ENCODE measurements at places on chromosomes 6 and 20.

- no peak for DNase-seq
These were observed 8.4 kb downstream of the SDC4 start for GRCh38 chr20:45339799-45340198.

DNA sequence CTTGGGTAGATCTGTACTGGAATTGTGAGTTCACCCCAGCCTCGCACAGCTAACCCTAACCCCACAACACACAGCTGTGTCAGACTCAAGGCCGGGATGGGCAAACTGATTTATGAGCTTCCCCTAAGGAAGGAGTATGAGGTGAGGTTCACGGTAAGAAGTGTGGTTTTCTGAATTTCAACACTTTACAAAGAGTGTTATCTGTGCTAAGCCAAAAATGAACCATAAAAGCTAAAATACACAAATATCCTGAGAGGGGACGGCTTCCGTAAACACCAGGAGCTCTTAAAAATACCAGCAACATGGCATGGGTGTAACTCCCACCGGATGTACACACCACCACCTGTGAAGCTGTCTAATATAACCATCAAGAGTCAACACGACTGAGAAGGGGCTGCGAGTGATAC, 101.2 kb downstream of the ATP9A start:
- DNase-seq = no peak

- DNase-seq = no peak
These were observed 14.0 kb downstream of the PLAGL1 start for GRCh38 chr6:143993965-143994646.

- no peak for DNase-seq
These were observed 24.6 kb downstream of the USP45 start for GRCh38 chr6:99490608-99491007.

- DNase-seq = no peak
These were observed 76.2 kb downstream of the SLC24A3 start for GRCh38 chr20:19288636-19289035.

- no peak for DNase-seq
These were observed 53.9 kb downstream of the ADNP start for GRCh38 chr20:50877232-50877743.

DNA sequence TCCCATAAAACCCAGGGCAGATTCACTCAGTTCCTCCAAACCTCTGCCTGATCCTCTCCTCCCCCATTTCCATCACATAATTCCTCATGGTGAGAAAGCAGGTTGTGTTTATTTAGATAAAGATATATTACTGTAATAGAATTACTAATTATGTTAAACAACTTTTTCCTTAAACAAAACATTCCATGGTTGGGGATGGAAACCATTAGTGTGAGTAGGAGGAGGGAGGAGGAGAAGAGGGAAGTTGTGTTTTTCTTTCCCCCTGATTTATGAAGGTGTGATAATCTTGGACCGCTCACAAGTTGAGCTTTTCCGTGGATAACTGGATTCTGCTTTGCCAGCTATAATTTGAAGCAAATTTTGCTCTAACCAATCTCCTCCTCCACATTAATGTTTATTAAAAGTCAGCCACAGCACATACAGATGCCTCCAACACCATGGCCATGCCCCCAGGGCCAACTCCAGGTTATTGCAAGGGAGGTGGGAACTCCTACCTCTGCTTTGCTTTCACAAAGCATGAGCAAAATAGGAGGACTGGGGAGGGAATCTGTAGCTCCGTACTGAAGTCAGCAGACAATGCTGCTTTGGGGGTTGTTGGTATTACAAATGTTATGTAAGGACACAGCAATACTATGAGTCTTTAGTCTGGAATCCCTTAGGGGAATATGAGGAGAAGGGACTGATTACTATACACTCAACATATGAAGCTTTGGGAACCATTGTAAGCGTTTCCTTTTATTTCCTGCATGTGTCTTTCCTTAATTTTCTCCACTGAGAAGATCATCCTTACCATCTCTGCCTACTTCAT, 542.0 kb downstream of the DHX35 start:
- no peak for DNase-seq

DNA sequence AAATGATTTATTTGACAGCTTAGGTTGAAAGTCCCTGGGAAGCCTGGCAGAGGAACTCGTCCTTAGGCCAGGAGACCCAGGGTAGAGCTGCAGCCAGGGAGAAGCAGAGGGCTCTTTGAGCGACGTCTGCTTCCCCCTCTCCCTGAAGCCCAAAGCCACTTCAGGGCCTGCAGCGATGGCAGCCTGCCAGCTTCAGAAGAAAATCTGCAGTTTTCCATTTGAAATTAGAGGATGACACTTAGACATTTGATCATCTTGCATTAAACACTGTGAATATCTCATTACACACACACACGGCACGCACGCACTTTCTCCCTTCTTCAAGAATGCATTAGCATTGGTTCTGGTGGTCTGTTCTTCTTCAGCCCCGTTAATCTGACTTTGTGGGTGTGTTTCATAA, 96.5 kb downstream of the PLEKHG1 start:
- DNase-seq = no peak

GRCh38 chr6:36320475-36320874, 16.2 kb downstream of the BNIP5 start:
- no peak for DNase-seq

DNA sequence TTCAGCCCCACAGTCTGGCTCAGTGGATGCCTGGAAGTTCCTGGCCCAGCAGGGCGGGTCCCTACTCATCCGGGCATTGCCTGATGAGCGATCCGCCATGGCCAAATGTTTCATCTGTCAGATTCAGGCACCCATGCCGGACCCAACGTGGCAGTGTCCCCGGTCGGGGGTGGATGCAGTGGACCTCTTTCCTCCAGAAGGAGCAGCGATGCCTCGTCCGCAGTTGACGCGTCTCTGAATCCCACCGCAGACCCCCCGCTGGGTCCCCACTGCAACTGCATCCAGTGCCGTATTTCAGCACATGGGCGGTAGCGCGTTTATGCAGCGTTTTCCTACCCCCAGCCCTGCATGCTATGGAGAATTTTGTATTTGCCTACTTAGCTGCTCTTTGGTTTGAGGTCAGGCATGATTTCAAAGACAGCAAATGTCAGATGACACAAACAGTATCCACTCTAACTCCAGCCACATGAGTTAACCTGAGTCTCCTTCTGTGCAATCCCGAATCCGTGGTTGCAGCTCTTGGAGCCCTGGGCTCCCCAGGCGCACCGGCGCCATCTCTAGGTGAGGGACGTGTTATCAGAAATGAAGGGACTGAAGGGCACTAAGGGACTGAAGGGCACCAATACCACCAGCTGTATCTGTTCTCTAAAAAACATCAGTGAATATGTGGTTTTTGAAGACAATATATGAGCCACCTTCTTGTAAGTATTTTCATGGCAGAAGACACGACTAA, 72.6 kb upstream of the THBS2 start:
- DNase-seq = peak; percentile 72
